ENCODE measurements at places on chromosomes 2 and 18.

- H3K4me3 ChIP-seq = no peak overlapping the region
- no peak overlapping the region for H3K27ac ChIP-seq
- H3K27me3 ChIP-seq = no peaks in the 10 kb centered on the region
- DNase-seq = no peak
- no peaks in the 10 kb centered on the region for H3K4me1 ChIP-seq
Observed at GRCh38 chr2:172614932-172615331, 59.0 kb downstream of the PDK1 start.

DNA sequence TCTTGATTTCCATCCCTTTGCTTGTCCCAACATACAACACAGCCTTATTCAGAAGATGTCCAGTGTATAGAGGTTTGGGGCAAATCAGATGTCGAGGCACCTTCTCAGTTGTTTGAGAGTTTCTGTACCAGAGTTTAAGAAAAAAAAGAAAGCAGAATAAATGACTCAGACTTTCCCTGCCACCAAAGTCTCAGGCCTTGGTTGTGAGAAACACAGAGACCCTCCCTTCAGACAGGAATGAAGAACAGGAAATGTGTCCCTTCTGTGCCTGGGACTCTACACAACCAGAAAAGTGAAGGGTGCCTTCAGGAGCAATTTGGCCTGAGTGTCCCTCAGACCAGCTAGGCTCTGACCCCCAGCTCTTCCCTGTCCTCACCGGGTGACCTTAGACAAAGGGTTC lies 37.3 kb upstream of the REL start:
- no peak overlapping the region for H3K4me3 ChIP-seq
- no peaks in the 10 kb centered on the region for H3K4me1 ChIP-seq
- no peaks in the 10 kb centered on the region for H3K36me3 ChIP-seq
- no peaks in the 10 kb centered on the region for H3K27me3 ChIP-seq

DNA sequence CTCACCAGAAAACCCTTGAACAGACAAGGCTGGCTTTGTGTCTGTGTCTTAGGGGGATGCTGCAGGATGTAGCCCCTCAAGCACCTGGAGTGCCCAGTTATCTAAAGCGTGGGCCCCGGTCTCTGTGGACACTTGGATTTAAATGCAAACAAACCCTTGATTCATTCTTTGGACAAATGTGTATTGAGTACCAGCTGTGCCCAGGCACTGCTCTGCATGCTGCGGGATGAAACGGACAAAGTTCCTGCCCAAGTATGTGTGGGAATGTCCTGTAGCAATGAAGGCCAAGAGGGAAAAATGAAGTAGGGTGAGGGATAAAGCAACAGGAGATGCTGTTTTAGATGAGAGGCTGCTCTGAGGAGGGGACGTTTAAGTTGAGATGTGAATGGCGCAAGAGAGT lies 53.9 kb downstream of the BOLA3 start:
- no peak for DNase-seq
- no peaks in the 10 kb centered on the region for H3K27me3 ChIP-seq
- H3K27ac ChIP-seq = no peak overlapping the region
- H3K4me1 ChIP-seq = no peaks in the 10 kb centered on the region
- H3K36me3 ChIP-seq = peaks cover 97% of the 10 kb centered on the region
- no peak overlapping the region for H3K4me3 ChIP-seq

GRCh38 chr2:12819721-12820120 lies 103.0 kb downstream of the TRIB2 start:
- no peak overlapping the region for H3K4me3 ChIP-seq
- H3K36me3 ChIP-seq = no peaks in the 10 kb centered on the region
- DNase-seq = no peak
- peak overlapping the region; percentile 68 for H3K27ac ChIP-seq

DNA sequence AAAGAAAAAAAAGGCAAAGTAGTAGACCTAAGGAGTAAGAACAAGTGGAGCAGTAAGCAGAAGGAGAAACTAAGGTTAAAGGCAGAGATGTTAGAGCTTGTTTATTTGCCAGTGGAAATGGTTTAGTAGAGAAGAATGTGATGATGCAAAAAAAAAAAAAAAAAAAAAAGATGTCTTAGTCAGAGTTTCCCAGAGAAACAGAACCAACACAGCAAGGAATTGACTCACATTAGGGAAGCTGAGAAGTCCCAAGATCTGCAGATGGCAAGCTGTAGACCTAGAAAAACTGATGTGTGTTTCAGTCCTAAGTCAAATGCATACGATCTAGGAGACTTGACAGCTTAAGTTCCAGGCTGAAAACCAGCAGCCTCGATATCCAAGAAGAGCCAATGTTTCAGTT lies 1548.8 kb upstream of the LRRTM1 start:
- H3K27me3 ChIP-seq = no peaks in the 10 kb centered on the region
- no peak overlapping the region for H3K27ac ChIP-seq
- DNase-seq = no peak
- H3K4me3 ChIP-seq = no peak overlapping the region
- no peaks in the 10 kb centered on the region for H3K4me1 ChIP-seq

DNA sequence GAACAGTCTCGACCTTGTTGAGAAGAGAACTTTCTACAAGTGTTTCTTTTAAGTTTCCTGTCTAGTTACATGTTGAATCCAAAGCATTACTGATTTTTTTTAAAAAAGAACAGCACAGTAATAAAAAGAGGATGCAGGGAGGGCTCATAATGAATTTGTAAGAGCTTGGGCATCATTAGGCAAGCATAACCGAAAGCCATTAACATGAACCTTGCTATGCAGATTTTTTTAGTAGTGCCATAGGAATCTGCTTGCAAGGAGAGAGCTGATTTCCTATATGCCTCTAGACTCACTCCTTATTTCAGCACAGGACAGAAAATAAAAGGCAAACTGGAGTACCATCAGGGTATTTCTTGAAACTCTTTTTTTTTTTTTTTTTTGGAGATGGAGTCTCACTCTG lies 5.2 kb downstream of the LRRC30 start:
- DNase-seq = no peak
- peaks cover 9% of the 10 kb centered on the region for H3K4me1 ChIP-seq
- no peak overlapping the region for H3K27ac ChIP-seq
- no peaks in the 10 kb centered on the region for H3K27me3 ChIP-seq
- no peaks in the 10 kb centered on the region for H3K36me3 ChIP-seq

DNA sequence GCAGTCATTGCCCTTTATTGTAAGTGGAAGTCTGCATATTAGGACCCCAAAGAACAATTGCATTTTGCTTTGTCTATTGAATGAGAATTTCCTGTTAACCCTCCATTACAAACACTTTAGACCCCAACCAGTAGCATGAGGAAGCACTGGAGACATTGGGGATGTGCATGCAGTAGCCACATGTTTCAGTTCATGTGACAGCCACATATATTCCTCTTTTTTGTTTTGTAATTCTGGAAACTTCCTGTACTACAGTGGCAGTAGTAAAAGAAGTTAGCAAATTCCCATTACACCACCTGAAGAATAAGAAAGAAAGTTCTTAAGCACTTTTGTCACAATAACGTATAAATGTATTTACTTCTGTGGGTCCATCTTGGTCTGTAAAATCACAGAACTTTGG lies 281.1 kb upstream of the SLC14A2 start:
- no peak overlapping the region for H3K4me3 ChIP-seq
- H3K36me3 ChIP-seq = no peaks in the 10 kb centered on the region
- no peak overlapping the region for H3K27ac ChIP-seq

GRCh38 chr18:45008694-45009413 lies 328.2 kb downstream of the SETBP1 start:
- peaks cover 2% of the 10 kb centered on the region for H3K4me1 ChIP-seq
- H3K4me3 ChIP-seq = no peak overlapping the region
- H3K36me3 ChIP-seq = no peaks in the 10 kb centered on the region

DNA sequence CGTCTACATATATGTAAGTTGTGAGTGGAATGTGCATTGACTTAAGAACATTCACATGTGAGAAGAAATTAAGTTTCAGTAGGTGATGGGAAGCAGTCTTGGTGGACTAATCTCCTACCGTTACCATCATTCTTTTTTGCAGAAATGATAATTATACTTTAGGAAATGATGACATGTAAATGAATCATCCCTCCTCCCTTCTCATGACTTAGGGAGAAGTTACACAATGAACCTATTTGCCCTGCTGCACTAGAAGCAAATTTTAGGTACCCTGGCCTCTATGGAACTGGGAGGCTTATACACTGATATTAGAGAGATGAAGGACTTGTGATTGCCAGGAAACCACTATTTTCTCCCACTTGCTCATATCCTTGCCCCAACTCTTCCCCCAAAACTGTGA lies 214.2 kb downstream of the CALCRL start:
- no peaks in the 10 kb centered on the region for H3K4me1 ChIP-seq
- H3K27me3 ChIP-seq = no peaks in the 10 kb centered on the region
- DNase-seq = no peak
- no peaks in the 10 kb centered on the region for H3K36me3 ChIP-seq

DNA sequence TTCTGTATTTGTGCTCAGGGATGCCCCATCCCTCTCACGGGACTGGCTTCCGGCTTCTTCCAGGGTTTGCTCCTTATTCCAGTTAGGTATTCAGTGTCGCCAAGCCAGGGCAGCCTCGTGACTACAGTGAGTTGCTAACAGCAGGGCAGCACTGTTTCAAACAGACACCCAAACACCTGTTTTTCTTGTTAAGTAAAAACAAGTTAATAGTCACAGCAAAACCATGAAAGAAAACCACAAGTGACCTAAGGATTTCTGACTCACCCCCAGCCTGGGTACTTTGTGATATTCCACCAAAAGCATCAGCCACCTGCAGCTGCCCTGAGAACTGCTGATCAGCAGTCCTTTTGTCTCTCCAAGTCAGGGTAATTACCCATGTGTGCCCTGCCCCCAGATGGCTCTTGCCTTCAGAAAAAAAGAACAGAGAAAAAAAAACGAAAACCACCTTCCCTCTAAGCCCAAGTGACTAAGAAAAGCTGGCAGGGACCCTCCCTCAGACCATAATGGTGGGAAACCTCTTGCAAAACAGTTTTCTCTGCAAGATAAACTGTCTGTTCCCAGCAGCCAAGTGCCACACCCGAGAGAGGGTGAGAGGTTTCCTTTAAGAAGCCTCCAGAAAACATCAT lies 178.2 kb downstream of the ANAPC1 start:
- H3K27ac ChIP-seq = no peak overlapping the region
- no peak overlapping the region for H3K4me3 ChIP-seq
- no peaks in the 10 kb centered on the region for H3K36me3 ChIP-seq
- no peak for DNase-seq

DNA sequence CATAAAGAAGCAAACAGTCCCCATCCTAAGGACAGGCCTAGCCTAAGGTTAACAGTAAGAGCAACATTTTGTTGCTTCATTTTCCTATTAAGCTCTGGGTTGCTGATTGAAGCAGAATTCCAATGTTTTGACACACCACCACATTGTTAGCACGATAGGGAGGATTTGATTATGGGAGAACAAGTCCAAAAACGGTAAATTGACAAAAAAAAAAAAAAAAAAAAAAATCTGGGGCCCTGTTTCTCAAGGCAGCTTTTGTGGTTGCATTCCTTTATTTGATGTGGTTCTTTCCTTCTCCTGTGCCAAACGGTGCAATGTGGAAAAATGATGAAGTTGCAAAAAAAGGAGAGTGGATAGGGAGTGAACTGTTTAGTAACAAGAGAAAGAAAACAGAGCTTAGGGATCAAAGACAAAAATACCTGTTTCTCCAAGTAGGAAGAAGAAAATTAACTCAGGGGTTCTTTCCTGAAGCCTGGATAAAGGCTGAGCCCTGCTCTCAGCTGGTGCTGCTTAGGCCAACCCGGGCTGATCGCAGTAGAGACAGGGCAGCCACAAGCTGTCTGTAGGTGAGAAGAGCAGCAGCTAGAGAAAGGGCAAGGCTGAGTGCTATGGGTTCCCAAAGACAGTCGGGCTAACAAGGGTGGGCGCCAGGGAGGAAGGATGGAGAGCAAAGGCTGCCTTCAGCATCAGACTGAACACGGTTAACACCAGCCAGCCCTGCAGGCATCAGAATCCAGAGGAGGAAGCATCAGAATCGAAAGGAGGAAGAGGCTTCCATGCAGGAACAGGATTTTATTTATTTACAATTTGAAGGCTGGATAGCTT lies 167.8 kb upstream of the FOSL2 start:
- no peak for DNase-seq
- no peaks in the 10 kb centered on the region for H3K27me3 ChIP-seq
- peaks cover 10% of the 10 kb centered on the region for H3K4me1 ChIP-seq
- no peak overlapping the region for H3K4me3 ChIP-seq

- H3K4me3 ChIP-seq = no peak overlapping the region
- no peaks in the 10 kb centered on the region for H3K36me3 ChIP-seq
- peaks cover 88% of the 10 kb centered on the region for H3K4me1 ChIP-seq
- no peaks in the 10 kb centered on the region for H3K27me3 ChIP-seq
- no peak overlapping the region for H3K27ac ChIP-seq
- no peak for DNase-seq
Observed at GRCh38 chr2:227410191-227410590, 22.4 kb upstream of the SCYGR1 start.

DNA sequence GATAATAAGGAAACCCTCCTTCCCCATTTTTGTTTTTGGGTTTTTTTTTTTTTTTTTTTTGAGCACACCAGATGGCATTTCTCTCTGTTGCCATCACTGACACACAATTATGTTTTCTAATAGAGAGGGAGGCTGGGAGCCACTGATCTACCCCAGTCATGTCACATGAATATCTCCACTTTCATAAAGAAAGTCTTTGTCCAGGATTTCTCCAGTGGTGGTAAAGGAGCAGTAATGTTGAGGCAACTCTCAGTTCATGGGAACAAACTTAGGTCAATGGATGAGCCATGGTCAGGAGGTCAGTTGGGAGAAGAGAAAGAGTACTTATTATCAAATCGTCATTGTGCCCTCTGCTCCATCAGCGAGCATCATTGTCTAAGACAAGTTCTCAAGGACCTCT lies 603.7 kb downstream of the ARHGAP15 start:
- no peak overlapping the region for H3K4me3 ChIP-seq
- no peak for DNase-seq
- H3K27ac ChIP-seq = no peak overlapping the region
- no peaks in the 10 kb centered on the region for H3K27me3 ChIP-seq
- no peaks in the 10 kb centered on the region for H3K36me3 ChIP-seq

- DNase-seq = no peak
- H3K27ac ChIP-seq = peak overlapping the region; percentile 89
- no peaks in the 10 kb centered on the region for H3K27me3 ChIP-seq
- peak overlapping the region; percentile 6 for H3K4me3 ChIP-seq
- peaks cover 9% of the 10 kb centered on the region for H3K4me1 ChIP-seq
Observed at GRCh38 chr2:177165061-177165583, 47.5 kb upstream of the HNRNPA3 start.

DNA sequence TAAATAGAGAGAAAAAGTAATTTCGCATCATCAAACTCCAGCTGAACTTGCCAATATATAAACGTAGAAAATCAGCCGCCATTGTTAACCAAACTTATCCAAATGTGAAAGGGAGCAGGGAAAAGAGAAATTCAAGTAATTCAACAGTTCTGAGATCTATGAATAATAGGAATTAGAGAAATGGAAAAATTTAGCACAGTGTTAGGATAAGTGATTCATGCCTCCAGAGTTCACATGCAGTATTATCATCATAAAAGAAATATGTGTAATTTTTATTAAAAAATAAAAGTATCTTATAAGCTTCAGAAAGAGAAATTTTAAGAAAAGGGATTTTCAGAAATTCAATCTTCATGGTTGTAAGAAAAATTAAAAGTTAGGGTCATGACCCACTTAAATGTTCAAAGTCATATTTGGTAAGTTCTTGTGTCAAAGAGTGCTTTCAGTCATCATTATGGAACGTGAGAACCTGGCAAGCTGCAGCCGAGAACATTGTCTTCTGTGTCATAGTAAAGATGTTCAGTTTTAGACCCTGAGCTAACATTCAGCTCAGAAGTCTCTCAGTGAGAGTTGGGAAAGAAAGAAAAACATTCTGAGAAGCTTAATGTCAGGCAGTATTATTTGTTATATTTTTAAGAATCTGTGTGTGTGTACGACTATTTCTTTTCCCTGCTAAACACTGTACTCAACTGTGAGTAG lies 414.3 kb upstream of the RGPD4 start:
- no peak overlapping the region for H3K27ac ChIP-seq
- H3K27me3 ChIP-seq = no peaks in the 10 kb centered on the region
- DNase-seq = no peak
- no peaks in the 10 kb centered on the region for H3K4me1 ChIP-seq
- H3K4me3 ChIP-seq = no peak overlapping the region

All from left lung (tissue), 14 donors.